Pancreas (tissue), 10 donors: ENCODE measurements at places on chromosomes 7 and 10. TPM values are rescaled to one million over a fixed set of nuclear protein-coding genes. Genes with fewer than 3 reads are reported as not detected.

GRCh38 chr10:6271663-6272062, 68.9 kb downstream of the PFKFB3 start:
- no peaks in the 10 kb centered on the region for H3K36me3 ChIP-seq
- H3K27me3 ChIP-seq: no peaks in the 10 kb centered on the region
- H3K4me1 ChIP-seq: no peaks in the 10 kb centered on the region

DNA sequence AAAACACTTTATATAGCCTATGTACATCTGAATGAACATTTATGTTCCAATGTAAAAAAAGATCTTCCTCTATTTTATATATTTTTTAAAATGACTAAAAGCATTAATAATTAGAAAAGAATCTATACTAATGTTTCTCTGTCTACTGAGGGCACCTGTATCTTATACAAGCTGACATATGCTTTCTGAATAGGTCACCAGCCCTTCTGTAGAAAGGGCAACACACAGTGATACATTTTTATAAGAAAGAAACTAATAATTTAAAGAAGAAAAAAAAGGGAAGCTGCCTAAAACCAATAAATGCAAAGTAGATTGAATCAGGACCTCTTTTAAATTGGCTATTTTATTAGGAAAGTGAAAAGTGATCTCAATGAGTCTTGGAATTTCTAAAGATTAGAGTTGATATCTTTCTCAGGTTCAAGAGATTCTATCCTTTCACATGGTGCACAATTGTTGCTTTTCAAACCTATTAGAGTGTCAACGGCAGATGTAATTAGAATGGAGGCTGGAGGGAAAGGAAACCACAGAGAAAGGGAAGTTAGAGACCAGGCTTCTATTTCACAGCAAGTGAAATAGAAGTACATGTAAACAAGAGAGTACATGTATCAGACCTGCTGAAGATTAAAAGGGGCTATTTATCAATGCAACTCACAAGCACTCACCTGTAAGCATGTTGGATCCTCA, 6.3 kb downstream of the MTPN start:
- H3K36me3 ChIP-seq: no peaks in the 10 kb centered on the region
- peaks cover 12% of the 10 kb centered on the region for H3K4me1 ChIP-seq
- H3K27ac ChIP-seq: no peak overlapping the region
- H3K27me3 ChIP-seq: no peaks in the 10 kb centered on the region
- no peak overlapping the region for H3K4me3 ChIP-seq

DNA sequence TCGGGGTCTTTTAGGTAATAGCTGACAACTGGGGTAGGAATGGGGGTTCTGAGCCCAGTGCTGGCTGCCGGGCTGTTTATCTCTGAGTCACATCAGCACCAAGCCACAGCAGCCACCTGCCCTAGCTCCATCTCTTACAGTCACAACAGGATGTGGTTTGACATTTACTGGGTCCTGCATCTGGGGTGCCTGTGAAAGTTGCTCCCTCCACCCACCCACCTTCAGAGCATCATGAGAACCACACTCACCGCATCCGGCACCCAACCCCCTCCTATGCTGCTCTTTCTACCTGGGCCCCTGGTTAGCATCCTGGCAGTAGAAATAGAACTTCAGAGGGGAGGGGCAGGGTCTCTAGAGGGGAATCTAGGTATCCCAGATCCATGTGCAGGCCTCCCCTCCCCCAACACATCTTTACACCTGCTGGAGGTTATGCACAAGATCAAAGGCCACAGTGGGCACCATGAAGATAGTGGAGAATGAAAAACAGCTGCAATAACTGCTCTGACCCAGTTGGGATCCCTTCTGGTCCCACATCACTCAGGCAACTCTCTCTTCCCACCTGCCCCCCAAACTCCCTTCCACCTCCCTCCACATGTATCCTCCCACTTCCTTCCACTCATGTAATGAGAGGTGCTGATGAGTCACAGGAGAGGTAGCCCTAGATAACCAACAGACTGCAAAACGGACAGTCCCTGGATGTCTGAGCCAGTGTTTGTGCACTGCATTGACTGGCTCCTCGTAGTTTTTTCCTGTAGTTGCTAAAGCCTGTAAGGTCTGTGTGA, 38.2 kb downstream of the PRSS2 start:
- no peaks in the 10 kb centered on the region for H3K4me1 ChIP-seq
- no peaks in the 10 kb centered on the region for H3K27me3 ChIP-seq
- no peak overlapping the region for H3K4me3 ChIP-seq
- no peak for DNase-seq
- no peak overlapping the region for H3K27ac ChIP-seq
- H3K36me3 ChIP-seq: no peaks in the 10 kb centered on the region

- no peaks in the 10 kb centered on the region for H3K4me1 ChIP-seq
- no peak for DNase-seq
- no peaks in the 10 kb centered on the region for H3K27me3 ChIP-seq
- no peak overlapping the region for H3K4me3 ChIP-seq
Measured at GRCh38 chr10:30830315-30831230, 201.0 kb upstream of the LYZL2 start.

- no peaks in the 10 kb centered on the region for H3K27me3 ChIP-seq
- no peak overlapping the region for H3K4me3 ChIP-seq
- H3K4me1 ChIP-seq: no peaks in the 10 kb centered on the region
- DNase-seq: no peak
- no peaks in the 10 kb centered on the region for H3K36me3 ChIP-seq
Measured at GRCh38 chr10:101451261-101451660, 97.3 kb downstream of the BTRC start.

DNA sequence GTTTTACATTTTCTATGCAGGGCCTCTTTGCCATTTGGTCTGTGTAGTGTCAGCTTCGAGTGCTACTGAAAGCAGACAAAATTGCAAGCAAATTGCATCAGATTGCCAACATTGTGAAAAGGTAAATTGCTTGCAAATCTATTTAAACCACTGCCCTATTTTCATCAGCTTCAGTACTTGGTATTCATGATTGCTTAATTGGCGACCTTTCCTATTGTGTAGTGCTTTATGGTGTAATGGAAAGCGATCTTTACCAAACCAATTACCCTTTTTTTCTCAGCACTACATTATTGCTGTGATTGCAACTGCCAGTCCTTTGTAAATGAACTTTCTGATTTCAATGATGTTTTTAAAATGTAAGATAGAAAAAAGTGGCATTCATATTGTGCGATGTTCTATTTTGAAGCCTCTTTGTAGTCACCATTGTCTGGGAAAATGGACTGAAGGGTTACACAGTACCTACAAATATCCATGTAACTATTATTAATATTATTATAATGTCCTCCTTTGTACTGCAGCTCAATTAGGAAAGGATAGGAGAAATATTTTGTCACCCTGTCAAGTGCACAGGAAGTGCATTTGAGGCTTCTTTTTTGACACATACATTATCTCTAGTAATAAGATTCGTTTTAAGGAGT, 177.7 kb upstream of the SP8 start:
- H3K4me3 ChIP-seq: no peak overlapping the region
- H3K36me3 ChIP-seq: no peaks in the 10 kb centered on the region
- H3K27me3 ChIP-seq: no peaks in the 10 kb centered on the region
- no peak for DNase-seq
- H3K27ac ChIP-seq: no peak overlapping the region

DNA sequence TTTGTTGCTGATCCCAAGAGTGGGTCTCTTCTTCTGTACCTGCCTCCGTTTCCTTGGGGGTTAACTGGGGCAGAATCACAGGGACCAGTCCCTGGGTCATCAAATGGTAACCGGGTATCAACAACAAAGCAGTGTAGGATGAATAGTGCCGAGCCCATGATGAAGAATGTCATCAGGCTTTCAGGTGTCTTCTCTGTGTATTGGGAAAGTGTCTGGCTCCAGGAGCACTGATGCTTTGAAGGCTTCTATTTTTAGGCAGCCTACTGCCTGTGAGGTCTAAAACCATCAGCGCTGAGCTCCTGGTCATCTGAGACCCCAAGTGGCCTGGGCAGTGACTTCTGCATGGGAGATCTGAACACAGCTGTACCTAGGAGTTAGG, 48.2 kb upstream of the SHH start:
- no peak for DNase-seq
- no peaks in the 10 kb centered on the region for H3K27me3 ChIP-seq
- no peak overlapping the region for H3K27ac ChIP-seq
- no peak overlapping the region for H3K4me3 ChIP-seq
- no peaks in the 10 kb centered on the region for H3K4me1 ChIP-seq
- H3K36me3 ChIP-seq: no peaks in the 10 kb centered on the region

DNA sequence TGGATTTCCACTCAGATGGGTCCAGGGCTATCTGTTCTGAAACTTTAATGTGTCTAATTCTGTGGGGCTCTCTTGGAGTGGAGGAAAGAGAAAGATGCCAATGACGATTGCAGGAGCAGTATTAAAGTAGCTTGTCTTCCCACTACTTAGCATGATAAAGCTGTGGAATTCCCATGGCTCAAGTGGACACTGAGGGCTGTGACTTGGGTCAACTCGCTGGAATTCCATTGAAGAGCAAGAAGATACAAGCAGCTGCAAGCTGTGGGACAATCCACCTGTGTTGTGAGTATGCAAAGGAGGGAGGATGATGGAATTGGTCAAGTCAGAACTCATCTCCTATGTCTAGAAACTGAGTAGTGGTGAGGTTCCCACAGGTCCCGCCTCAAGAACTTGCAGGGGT, 154.2 kb upstream of the MINDY3 start:
- no peaks in the 10 kb centered on the region for H3K4me1 ChIP-seq
- H3K27ac ChIP-seq: no peak overlapping the region
- H3K36me3 ChIP-seq: no peaks in the 10 kb centered on the region

- no peak for DNase-seq
- H3K36me3 ChIP-seq: no peaks in the 10 kb centered on the region
- H3K4me3 ChIP-seq: no peak overlapping the region
- no peak overlapping the region for H3K27ac ChIP-seq
- no peaks in the 10 kb centered on the region for H3K4me1 ChIP-seq
- H3K27me3 ChIP-seq: no peaks in the 10 kb centered on the region
Measured at GRCh38 chr10:97207131-97207530, 21.4 kb upstream of the SLIT1 start.

GRCh38 chr10:3691482-3691881, 93.5 kb downstream of the KLF6 start:
- no peak for DNase-seq
- H3K4me3 ChIP-seq: no peak overlapping the region
- no peaks in the 10 kb centered on the region for H3K27me3 ChIP-seq
- H3K36me3 ChIP-seq: no peaks in the 10 kb centered on the region
- H3K4me1 ChIP-seq: no peaks in the 10 kb centered on the region
- no peak overlapping the region for H3K27ac ChIP-seq

DNA sequence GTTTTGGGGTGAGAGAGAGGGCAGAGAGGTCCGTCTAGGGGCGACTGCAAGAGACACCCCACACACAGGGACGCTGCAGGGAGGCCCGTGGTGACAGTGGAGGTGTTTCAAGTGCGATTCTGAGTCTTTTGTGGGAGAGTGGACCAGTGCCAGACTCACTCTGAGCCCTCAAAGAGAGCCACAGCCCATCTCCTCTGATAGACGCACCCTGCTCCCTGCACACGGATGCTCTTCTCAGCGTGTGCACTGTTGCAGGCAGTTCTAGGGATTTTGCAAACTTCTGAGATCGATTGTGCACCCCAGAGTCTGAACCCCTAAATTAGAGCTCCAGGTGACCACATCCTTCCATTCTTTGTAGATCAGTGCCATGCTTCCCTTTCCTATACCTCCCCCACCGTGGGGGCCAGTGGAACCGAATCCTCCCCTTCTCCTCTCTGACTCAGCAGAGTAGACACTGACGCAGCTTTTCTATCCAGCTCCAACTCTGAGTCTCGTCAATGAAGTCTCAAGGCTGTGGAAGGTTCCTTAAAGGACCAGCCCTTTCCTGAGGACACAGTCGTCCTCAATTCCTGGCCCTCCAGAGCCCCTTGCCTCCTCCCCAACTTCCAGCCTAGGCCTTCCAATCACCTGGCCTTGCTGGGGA, 83.8 kb downstream of the TMEM130 start:
- H3K27me3 ChIP-seq: no peaks in the 10 kb centered on the region
- no peaks in the 10 kb centered on the region for H3K36me3 ChIP-seq
- no peak overlapping the region for H3K27ac ChIP-seq
- DNase-seq: no peak

DNA sequence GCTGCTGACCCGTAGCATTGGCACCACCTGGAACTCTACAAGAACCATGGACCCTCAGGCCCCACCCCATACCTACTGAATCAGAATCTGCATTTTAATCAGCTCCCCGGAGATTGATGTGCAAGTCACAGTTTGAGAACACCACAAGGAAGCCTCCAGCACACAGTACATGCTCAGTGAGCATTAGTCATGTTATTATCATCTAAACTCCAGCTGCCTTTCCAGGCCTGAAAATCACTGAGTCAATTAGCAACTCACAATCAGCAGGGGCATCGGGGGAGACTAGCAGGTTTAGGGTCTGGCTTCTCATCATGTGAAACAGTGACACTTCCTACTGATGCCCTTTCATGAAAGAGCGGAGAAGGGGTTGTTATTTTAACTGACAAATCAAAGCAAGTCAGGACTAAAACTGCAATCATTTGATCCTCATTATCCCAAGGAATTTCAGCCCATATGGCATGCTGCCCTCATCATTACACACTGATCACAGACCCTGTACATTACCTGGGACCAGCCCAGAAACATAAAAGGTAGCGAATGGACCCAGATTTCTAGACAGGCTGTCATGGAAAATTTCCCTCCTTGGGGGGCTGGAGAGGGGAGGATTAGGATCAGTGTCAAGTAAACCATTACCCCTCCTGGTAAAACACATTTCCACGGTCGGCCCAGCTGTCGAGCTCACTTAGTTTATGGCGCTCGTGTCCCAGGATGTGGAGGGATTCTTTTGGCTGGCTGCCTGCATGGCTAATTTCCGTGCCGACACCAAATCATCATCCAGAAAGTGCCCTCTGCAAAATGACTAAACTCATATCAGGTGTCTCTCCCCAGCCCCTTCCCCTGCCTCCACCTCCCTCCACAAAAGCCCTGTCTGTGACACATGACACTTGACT, 122.8 kb downstream of the PRLHR start:
- no peaks in the 10 kb centered on the region for H3K36me3 ChIP-seq
- no peak overlapping the region for H3K4me3 ChIP-seq
- no peaks in the 10 kb centered on the region for H3K27me3 ChIP-seq

- no peaks in the 10 kb centered on the region for H3K27me3 ChIP-seq
- H3K4me3 ChIP-seq: peak within 1 kb of the TSS; percentile 86
- H3K36me3 ChIP-seq: no peaks in the 10 kb centered on the region
- H3K4me1 ChIP-seq: no peaks in the 10 kb centered on the region
Measured at GRCh38 chr10:119103903-119104653, at the start of gene DENND10. DENND10 (plus strand) TSS chr10:119104113; CDS start chr10:119104143, 30 bp downstream.

DNA sequence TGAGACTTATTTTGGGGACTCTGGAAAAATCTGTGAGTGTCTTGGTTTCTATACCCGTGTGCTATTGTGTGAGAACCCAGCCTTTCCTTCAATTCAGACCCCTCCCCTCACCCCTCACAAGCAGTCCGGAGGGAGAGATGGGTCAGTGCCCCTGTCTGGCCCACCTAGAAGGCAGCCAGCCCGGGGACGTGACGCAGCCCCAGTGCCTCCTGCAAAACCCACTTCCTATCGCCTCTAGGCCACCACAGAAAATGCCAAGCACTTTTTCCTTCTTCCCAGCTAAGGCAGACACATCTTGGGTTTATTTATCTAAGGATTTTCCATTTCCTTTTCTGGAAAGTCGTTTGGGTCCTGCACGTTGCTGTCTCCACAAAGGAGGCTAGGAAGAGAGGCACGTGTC, 11.6 kb upstream of the AQP1 start:
- H3K27ac ChIP-seq: no peak overlapping the region
- no peak overlapping the region for H3K4me3 ChIP-seq
- no peak for DNase-seq
- peaks cover 48% of the 10 kb centered on the region for H3K4me1 ChIP-seq
- H3K27me3 ChIP-seq: no peaks in the 10 kb centered on the region

SPDYE5 gene
- total RNA-seq: not detected

CDC14C gene
- total RNA-seq: not detected

SUN3 gene
- total RNA-seq: not detected

ICA1 gene
- 55.6 TPM for total RNA-seq

KIAA1549 gene
- 5.1 TPM for total RNA-seq
